ENCODE measurements at places on chromosomes 12 and 14.

- no peak for DNase-seq
Measured at GRCh38 chr12:99154216-99154982, 493.2 kb upstream of the GARIN6 start.

GRCh38 chr12:132936163-132936562 is 19.9 kb downstream of the ZNF605 start:
- no peak for DNase-seq

GRCh38 chr14:22448035-22448904 is 140.8 kb downstream of the DAD1 start:
- no peak for DNase-seq

DNA sequence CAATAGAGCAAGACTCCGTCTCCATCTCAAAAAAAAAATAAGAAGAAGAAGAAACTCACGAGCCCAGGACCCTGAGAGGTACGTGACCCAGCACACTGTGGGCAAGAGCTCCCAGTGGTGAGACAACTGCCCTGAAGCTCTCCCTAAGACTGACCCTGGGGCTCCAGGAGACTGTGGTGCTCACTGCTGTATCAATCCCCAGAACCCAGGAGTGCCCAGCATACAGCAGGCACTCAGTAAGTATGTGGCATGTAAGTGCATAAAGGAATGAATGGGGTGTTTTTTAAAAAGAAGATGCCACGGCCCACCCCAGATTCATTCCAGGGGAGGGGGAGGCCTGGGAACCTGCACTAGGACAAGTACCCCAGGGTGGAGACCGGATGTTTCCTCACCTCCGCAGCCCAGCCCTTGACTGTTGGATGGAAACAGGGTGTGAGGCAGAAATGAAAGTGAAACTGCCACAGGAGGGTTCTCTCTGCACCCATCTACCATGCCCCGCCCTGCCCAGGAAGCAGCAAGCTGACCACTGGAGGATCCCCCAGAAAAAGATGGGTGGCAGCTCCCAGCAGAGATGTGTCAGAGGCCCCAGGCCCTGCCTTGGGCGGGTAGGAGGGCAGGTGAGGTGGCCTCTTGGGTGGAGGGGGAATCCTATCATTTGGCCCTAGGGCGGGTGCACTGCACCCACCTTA is 12.2 kb downstream of the ITPK1 start:
- DNase-seq = no peak

DNA sequence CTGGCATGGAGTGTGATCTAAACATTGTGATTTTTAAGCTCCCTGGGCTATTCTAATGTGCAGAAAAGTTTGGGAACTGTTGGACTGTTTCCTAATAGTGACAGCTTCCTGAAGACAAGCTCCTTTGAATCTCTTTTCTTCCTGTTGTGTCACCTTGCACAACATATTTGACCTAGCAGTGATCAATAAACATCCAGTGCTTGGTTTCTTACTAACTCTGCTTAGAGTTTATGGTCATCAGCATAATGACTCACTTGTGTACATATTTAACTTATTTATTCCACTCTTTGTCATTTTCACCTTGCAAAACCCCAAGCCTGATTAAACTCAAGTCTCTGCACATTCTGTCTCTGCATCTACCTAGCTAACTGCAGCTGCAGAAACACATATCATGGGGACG is 27.3 kb upstream of the TBC1D30 start:
- no peak for DNase-seq

DNA sequence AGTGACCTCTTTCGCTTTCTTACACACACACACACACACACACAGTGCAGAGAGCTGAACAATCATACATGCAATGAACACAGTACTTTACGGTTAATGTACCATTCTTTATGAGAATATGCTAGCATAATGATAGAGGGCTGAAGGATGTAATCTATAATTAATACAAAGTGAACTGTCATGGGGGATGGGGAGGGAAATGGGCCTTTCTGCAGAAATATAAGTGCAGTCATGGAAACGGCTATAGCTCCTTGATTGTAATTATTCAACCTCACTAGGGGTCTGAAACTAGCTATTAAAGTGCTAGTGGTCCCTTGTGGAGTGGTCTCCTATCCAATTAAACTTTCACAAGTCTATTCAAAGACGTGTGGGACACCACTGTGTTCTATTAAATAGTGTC is 443.2 kb upstream of the FOXG1 start:
- DNase-seq = no peak

- DNase-seq = no peak
Measured at GRCh38 chr12:55659486-55660385, 23.0 kb downstream of the OR10P1 start.

- DNase-seq = no peak
Measured at GRCh38 chr14:100307766-100308426, 1.7 kb upstream of the SLC25A29 start.

GRCh38 chr14:99679111-99679510 is 5.0 kb upstream of the CYP46A1 start:
- no peak for DNase-seq

- DNase-seq = no peak
Measured at GRCh38 chr12:52415870-52416750, 10.0 kb upstream of the KRT82 start.

- no peak for DNase-seq
Measured at GRCh38 chr12:39868328-39868725, 237.6 kb downstream of the SLC2A13 start.

GRCh38 chr12:1305791-1306500 is 288.4 kb downstream of the FBXL14 start:
- DNase-seq = no peak

- DNase-seq = no peak
Measured at GRCh38 chr14:44168566-44168965, 338.5 kb downstream of the FSCB start.

GRCh38 chr12:103801709-103802585 is 39.1 kb downstream of the NT5DC3 start:
- DNase-seq = no peak

DNA sequence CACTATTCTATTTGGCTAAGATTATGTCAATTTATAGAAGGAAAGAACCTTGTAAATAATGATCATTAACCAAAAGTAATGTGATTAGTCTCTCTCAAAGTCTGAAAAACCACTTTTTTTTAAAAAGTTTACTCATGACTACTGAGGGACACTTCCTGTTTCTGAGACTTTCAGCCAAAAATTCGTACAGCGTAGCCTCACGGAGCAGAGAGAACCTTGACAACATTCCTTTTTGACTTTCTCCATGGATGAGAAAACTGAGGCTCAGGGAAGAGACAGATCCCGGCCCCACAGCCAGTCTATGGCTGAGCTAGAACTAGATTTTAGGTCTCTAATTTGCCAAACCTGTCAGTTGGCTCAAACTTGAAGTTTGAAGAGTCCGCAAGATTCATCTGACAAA is 68.2 kb downstream of the DAD1 start:
- no peak for DNase-seq

GRCh38 chr14:68279437-68279720 is 459.8 kb downstream of the RAD51B start:
- DNase-seq = no peak

GRCh38 chr14:101497684-101498525 is 63.4 kb upstream of the DIO3 start:
- DNase-seq = no peak

DNA sequence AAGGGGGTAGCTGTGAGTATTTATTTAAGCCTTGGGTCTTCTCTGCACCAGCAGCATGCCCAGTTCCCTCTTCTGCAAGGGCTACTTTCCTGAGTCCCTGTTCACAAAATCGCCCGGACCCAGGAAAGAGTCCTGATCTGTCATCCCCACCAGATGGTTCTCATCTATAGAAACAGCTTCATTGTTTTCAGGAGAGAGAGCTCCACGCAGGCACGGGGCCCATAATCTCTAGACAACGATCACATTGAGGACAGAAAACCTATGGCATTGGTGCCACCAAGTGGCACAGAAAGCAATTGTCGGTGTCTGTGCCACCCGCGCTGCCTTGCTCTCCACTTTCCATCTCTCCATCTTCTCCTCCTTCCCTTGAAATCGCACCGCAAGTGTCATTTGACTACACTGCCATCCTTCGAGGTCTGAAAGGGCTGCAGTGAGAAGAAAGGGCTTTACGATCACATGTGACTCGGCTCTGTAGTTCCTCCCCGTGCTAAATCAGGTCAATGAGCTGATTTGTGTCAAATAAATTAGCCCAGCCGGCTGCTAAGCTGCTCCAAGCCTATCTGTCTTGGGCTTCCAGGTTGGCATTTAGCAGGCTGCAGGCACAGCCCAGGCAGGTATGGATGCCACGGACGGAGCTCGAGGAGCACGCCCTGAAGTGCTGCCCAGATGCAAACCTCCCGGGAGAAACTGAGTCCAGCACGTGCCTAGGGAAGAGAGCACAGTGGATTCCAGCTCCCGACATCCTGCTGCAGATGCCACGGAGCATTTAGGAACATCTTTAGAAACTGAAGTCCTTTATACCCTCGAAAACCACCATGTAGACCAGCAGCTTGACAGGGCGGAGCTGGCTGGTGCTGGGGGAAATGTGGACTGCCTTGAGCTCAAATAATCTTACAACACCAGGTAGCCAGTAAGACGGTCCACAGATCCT is 28.8 kb downstream of the SPRING1 start:
- DNase-seq = no peak

GRCh38 chr14:69484444-69485314 is at the start of gene PLEKHD1:
Gene PLEKHD1 (plus strand): TSS chr14:69484728. CDS start chr14:69484966, 238 bp downstream.
- DNase-seq = no peak

- no peak for DNase-seq
Measured at GRCh38 chr14:22070119-22070982, 396.7 kb upstream of the OR4E1 start.

- DNase-seq = no peak
Measured at GRCh38 chr14:93032421-93032936, 83.2 kb downstream of the ITPK1 start.

- DNase-seq = no peak
Measured at GRCh38 chr12:130438711-130439110, 101.0 kb downstream of the PIWIL1 start.

DNA sequence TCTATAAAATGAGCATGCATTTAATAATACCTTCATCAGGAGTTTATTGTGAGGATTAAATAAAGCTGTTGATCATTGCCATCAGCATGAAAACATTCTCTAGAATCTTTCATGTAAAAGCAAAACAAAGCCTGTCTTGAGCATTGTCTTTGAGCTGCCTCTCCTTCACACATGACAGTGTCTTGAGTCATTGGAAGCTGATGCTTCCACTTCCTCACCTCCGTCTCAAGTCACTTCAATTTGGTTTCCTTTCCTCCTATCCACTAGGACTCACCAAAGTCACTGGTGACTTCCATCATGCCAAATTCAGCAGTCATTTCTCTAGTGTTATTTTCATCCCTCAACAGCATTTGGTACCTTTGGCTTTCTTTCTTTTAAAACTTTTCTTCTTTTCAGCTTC is 31.6 kb upstream of the MYBPC1 start:
- no peak for DNase-seq

- no peak for DNase-seq
Measured at GRCh38 chr12:121050725-121051124, 11.7 kb upstream of the OASL start.

- DNase-seq = no peak
Measured at GRCh38 chr12:53844994-53845844, 93.4 kb upstream of the HOXC13 start.

- no peak for DNase-seq
Measured at GRCh38 chr14:55537782-55538181, 42.2 kb upstream of the KTN1 start.

- no peak for DNase-seq
Measured at GRCh38 chr14:92968291-92969020, 45.5 kb downstream of the CHGA start.

DNA sequence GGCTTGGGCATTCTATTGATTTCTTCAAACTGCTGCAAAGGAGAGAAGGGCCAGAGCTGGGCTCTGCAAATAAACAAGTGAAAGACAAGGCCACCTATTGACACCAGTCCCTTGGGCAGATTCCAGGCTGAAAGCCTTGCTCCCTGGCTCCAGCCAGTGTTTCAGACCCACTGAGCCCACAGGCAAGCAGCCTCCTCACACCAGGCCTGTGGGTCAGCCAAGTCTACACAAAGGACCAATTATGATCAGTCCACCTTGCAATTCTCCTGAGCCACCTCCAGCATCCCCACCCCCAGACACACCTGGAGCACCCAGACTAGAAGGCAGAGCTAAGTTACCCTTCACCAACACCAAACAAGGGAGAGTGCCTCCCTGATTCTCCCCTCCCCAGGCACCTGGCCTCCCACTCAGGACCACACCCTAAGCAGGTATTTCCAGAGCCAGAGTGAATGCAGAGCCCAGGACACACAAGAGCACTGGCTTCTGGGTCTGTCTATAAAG is 13.8 kb downstream of the ACTN1 start:
- no peak for DNase-seq

GRCh38 chr14:33738491-33738890 is 212.4 kb downstream of the EGLN3 start:
- DNase-seq = no peak

- DNase-seq = no peak
Measured at GRCh38 chr14:95323917-95324316, 4.2 kb upstream of the CLMN start.

- no peak for DNase-seq
Measured at GRCh38 chr12:94228488-94228907, 80.1 kb downstream of the PLXNC1 start.

DNA sequence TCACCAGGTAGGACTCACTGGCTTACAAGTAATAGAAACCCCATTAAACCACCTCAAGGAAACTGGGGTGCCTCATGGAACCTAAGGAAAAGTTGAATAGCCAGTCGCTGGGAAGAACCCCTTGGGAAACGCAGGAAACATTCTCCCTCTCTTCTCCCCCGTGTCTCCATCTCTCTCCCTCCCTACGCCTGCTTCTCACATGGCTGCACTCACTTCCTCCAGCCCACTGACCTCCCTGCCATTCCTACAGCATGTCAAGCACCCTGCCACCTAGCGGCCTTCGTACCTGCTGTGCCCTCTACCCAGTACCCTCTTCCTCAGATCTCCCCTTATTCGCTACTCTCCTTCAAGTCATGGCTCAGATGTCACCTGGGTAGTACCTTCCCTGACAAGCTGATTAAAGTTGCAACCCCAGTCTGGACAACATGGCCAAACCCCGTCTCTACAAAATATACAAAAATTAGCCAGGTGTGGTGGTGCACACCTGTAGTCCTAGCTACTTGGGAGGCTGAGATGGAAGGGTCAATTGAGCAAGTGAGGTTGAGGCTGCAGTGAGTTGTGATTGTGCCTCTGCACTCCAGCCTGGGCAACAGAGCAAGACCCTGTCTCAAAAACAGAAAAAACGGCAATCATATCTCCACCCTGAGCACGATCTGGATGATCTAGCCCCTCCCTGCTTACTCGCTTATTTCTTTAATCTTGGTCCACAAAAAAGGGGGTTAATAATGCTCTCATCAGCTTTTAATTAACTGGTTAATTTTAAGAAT is 6.4 kb upstream of the DTX1 start:
- DNase-seq = no peak

DNA sequence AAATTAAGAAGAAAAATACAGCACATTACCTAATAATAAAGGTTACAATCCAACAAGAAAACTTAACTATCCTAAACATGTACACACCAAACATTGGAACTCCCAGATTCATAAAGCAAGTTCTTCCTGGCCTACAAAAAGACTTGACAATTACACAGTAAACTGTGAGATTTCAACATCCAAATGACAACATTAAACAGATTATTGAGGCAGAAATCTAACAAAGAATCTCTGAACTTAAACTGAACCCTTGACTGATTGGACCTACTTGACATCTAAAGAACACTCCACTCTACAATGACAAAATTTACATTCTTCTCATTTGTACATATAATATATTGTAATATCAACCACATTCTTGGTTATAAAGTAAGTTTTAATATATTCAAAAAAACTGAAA is 1341.3 kb downstream of the LRFN5 start:
- no peak for DNase-seq
